ENCODE measurements at places on chromosomes 6 and 20.

DNA sequence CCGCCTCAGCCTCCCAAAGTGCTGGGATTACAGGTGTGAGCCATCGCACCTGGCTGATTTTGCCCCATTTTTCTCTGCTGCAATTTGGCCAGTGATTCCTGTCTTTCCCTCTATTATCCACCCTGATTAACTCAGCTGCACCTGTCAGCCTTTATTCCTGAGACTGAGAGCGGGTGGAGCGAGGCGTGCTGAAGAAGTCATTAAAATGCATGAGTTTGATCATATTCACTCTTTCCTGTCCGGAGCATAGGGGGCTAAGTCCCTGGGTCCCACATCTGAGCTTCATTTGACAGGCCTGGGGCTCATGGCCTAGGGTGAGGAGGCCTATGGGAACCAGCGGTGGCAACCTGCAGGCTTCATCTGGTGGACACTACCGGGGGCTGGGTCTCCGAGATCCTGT is 25.7 kb upstream of the CTNNBL1 start:
- no peak for DNase-seq

DNA sequence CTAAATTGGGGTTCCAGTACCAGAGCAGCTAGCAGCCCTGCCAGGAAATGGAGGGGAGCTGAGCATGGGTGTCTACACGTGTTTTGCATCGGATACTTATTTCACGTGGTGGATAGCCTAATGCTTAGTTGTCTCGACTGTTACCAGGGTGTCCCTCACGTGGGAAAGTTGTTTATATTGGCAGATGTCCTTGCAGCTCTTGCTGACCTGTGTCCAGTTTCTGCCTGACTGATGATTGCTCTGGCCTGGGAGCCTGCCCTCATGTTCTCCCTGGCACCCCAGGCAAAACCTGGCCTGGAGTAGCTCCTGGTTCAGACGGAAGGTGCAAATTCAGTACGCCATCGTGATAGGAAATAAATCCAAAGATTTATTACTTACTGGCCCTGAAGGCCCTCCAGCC is 11.8 kb upstream of the FERMT1 start:
- no peak for DNase-seq

DNA sequence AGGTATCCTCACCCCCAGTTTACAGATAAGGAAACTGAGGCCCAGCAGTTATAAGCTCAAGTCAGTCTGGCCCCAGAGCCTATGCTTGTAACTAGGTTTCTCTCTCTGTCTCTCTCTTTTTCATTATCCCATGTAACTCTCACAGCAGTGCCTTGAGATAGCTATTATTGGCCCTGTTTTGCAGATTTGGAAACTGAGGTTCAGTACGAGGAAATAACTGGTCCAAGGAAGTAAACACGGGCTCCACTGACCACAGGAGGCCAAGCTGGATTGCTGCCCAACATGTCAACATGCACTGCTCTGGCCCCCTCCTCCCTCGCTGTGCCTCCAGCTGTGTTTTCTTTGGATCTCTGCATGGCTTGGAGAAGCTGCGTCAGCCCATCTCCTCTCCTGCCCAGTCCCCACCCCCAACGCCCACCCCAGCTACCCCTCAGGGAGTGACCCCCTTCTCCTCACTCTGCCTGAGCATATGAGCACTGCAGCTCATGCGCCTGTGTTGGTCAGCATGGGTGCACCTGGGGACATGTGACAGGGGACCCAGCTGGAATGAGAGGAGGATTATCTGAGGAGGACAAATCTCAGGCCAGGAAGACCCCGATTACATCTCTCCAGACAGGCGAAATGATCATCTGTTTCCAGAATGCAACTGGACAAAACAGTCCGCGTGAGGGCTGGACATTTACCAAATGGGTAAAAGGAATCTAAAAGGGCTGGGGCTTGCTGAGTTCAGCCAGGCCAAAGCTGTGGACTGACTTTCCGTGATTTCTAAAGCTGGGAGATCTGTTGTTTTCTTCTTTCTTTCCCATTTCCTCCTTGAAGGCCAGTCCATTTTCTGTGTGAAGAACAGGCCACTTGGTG is 7.8 kb upstream of the PLTP start:
- no peak for DNase-seq

- DNase-seq, result no peak
These were observed 5.4 kb downstream of the TGM3 start for GRCh38 chr20:2301164-2301622.
